Activated T-helper 1 cell treated with Interleukin-2 at 50 U/mL for 16 hours (primary cell): ENCODE measurements at places on chromosomes 4 and X.

DNA sequence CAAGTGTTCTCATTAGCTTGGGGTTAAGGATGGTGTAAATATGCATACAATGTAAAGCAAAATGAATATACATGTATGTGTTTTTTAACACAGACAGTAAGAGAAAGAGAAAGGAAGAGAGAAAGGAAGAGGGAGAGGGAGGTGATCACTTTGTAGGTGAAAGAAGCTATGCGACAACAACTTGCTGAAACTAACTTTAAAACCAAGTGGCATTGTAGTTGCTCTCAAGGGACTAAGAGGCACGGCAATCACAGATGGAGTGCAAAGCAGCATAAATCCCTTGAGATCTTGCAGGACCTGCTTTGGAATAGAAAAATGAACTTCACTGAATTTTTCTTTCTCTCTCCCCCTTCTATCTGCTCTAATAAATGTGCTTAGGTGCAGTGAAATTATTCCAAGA, 1665.0 kb upstream of the TENM3 start:
- DNase-seq = no peak

DNA sequence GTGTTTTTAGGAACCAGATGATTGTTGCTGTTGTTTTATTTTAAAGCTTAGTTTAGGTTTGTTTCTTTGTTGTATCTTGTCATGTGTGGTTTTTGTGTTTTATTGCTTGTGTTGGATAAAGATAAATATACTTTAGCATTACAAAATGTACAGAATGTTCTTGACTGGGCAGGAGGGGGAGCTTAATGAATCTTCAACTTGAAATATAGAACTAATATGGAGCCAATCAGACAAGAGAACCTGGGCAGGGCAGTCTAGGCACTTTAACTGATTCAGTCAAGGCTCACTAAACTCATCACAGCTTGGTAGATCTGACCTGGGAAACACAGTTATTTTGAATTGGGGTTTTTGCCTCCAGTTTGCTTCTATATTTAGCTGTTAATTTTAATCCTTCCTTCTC, 304.2 kb downstream of the ARHGAP24 start:
- no peak for DNase-seq

DNA sequence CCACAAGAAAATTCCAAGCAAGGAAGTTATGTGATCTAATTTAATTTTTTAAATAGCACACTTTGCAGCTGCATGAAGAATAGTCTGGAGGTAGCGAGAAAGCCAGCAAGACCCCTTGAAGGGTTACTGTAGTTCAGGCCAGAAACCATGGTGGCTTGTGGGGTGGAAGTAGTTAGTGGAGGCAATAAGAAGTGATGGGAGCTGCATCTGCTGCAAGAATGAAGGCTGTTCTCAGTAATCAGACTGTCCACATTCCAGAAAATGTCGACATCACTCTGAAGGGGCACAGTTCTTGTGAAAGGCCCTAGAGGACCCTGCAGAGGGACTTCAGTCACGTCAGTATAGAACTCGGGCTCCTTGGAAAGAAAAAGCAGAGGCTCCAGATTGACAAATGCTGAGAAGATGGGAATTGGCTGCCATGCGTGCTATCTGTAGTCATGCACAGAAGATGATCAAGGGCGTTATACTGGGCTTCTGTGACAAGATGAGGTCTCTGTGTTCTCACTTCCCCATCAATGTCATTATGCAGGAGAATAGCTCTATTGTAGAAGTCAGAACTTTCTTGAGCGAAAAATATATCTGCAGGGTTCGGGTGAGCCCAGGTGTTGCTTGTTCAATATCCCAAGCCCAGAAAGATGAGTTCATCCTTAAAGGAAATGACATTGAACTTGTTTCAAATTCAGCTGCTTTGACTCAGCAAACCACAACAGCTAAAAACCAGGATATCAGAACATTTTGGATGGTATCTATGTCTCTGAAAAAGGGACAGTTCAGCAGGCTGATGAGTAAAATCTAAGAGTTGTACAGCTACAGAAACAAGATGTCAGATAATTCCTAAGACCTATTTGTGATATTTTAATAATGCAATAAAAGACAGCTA, 254.2 kb downstream of the CBR4 start:
- DNase-seq = no peak

DNA sequence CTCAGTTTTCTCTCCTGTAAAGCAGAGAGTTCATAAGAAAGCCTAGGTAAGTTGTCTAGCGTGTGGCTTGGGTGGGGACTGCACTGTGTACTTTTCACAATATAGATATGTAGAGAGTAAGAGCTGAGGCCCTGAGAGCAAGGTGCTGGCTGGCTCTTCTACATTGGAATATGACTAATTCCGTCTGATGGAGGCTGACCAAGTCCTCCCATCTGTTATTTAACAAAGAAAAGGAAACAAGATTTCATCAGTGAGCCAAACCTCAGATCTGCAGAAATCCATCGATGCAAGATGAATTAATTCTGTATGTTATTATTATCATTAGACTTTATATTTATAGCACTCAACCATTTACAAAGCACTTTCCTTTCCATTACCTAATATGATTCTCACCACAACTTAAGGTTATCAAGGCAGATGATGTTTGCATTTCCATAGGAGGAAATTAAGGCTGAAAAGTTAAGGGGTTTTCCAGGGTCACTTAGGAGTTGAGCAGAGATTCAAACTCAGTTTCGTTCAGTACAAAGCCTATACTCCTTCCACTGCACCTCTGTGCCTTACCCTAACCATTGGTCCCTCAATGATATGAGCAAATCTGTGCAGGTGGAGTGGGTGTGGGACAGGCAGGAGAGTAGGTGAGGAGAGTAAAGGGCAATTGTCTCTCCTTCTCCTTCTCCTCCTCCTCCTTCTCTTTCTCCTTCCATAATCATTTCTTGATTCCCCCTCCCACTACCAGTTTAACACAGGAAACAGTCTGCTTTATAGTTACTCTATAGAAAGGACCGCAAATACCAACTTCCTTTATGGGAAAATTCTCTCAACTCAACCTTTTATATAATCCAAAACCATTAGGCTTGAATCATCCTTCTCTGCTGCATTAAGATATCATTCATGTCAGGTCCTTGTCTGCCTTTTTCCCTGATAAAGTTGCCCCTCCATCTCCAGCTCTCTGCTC, 27.6 kb upstream of the SRD5A3 start:
- DNase-seq = no peak

- DNase-seq = no peak
These were observed 5.9 kb upstream of the NR3C2 start for GRCh38 chr4:148448141-148448540.

DNA sequence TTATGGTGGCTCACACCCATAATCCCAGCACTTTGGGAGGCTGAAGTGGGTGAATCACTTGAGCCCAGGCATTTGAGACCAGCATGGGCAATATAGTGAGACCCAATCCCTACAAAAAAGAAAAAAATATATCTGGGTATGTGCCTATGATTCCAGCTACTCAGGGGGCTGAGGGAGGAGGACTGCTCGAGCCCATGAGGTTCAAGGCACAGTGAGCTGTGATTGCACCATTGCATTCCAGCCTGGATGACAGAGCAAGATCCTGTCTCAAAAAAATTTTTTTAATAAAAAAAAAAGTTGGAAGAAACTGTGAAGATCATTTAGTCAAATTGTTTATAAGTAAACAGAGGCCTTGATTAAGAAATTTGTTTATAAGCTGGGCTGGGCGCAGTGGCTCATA, 39.7 kb downstream of the KLHL8 start:
- DNase-seq = no peak

GRCh38 chrX:136347706-136348105, 46.9 kb downstream of the ADGRG4 start:
- DNase-seq = no peak

- DNase-seq = no peak
These were observed 332.9 kb upstream of the CPEB2 start for GRCh38 chr4:14669371-14669770.

DNA sequence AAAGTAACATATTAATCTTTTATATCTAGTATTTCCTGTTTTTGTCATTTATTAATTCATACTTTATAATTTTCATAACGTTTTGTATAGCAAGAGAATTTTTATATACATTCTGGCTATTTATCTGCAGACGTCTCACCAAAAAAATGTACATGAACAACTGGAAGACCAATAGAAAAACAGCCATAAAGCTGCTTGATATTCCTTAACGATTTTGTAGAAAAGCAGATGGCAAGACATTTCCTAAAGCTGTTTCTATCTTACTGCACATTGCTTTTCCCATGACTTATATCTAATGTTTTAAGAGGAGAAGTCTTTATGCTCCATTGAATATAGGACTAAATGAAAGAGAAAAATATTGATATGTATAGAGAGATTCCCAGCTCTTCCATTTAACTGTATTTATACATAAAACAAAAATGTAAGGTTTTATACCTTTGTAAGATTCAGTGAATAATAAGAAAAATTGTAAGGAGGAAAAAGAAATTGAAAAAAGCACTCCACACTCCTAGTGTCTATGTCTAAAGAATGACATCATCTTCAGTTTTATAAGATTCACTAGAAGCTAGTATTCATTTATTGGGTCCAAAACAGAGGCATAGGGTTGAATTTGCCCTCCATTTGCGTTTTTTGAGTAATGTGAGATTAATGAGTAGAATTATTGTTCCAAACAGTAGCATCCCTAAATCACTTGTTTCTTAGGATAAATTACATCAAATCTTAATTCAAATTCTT, 248.5 kb downstream of the PPP3CA start:
- DNase-seq = no peak

DNA sequence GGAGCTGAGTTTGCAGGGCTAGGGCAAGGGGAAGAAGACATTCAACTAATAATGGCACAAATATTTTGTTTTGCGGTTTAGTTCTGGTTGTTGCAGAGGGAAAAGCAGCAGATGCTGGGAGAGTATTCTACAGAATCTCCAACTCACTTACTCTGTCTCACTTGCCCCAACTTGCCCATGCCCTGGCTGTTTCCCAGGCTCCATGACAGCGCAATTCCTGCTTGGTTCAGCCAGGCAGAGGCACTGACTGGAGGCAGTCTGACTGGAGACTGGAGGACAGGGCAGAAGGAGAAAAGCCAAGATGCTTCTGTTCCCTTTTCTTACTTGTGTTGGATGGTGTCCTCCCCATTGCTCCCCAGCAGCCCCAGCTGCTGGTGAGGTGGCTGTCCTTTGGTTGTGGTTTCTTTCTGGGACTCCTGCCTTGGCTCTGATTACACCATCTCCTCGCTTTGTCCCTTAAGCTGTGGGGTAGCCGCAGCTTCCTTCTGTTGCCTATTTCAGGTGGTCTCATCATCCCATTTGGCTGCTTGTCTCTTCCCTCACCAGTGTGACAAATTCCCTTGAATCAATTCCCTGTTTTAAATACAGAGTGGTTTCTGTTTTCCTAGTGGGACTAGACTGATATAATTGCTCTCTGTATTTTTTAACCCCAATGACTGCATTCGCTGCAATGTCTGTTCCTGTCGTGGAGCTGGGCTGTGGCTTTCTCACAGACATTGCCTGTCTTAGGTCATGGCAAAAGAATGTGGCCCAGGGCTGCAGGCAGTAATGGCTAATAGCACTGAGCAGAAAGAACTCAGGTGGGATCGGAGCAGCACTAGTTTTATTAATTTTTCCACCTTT, 24.2 kb upstream of the RASL11B start:
- DNase-seq = no peak
